ENCODE measurements at places on chromosomes 5 and 9.

DNA sequence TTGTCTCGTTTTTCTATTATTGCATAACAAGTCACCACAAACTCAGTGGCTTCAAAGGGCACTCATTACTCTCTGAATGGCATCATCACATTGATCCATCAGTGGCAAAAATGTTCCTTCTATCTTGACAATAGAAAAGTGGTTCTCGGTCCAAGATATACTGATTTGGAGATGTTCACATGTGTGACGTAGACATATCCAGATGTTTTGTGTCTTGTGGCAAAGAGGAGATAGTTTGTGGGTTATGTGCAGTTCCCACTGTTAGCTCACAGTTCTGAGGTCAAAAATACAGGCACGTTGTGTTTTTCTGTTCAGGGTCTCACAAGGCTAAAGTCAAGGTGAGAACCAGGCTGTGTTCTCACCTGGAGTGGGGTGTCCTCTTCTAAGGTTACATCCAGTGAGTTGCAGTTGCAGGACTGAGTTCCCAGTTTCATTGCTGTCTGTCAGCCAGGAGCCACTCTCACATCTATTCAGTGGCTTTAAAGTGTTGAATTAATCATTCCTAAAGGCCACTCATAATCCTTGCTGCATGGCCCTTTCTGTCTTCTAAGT is 55.3 kb downstream of the GAS1 start:
- no peak for DNase-seq

- no peak for DNase-seq
Observed at GRCh38 chr5:23014825-23015224, 161.7 kb upstream of the CDH12 start.

GRCh38 chr9:135048758-135049444 is 38.6 kb upstream of the OLFM1 start:
- DNase-seq: no peak

DNA sequence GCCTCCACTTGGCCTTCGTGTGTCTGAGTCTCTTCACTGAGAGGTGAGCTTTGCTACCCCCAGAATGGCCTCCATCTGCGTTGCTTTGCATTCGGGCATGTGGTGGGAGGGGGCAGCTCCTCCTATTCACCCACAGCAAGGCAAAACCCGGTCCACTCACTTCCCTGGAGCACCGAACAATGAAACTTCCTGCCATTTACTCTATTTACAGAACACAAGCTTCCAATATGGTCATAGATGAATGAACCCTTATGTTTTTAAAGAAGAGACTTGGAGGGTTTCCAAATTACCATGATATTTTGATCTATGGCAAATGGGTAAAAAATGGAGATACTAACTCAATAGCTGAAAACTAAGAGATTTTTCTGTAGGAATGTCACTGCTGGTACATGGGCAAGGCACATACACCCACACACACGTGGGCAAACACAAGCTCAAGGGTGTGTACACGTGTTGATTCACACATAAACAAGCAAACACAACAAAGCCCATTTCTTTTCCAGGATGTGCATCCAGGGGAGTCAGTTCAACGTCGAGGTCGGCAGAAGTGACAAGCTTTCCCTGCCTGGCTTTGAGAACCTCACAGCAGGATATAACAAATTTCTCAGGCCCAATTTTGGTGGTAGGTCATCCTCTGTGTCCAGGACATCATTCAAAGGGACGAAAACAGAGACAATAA is 5.2 kb downstream of the GABRP start:
- DNase-seq: no peak

DNA sequence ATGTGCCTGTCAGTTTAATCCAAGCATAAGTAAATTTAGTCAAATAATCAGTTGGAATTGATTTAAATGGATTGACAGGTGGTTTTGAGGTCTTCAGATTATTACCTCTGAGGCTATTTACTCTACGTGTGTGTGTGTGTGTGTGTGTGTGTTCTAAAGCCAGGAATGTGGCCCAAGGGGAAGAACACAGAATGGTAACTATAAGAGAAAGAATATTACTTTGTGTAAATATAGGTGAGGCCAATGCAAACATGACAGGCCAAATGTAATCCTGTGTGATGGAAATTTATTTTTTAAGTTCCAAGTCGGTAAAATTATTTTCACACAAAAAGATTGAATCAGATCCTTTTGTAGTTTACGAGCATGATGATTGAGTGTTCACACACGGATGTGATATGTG is 390.0 kb downstream of the PLK2 start:
- DNase-seq: no peak

GRCh38 chr9:92385001-92385400 is 19.4 kb downstream of the OGN start:
- DNase-seq: no peak

- no peak for DNase-seq
Observed at GRCh38 chr9:6109571-6109970, 94.1 kb upstream of the RANBP6 start.

Data from AG08396 (cell line).